ENCODE measurements at places on chromosomes 4 and X. TPM values are rescaled to one million over a fixed set of nuclear protein-coding genes. Genes with fewer than 3 reads are reported as not detected.
A peak's percentile ranks its signal among the peaks of the same experiment; 100 is the strongest.

The MAGEA9B gene
- not detected for total RNA-seq

- no peak overlapping the region for H3K4me3 ChIP-seq
- no peaks in the 10 kb centered on the region for H3K36me3 ChIP-seq
- no peaks in the 10 kb centered on the region for H3K27me3 ChIP-seq
- peak overlapping the region; percentile 34 for H3K27ac ChIP-seq
- peaks cover 13% of the 10 kb centered on the region for H3K4me1 ChIP-seq
- DNase-seq, result peak; percentile 40
These were observed 23.6 kb upstream of the GRSF1 start for GRCh38 chr4:70863099-70863790.

DNA sequence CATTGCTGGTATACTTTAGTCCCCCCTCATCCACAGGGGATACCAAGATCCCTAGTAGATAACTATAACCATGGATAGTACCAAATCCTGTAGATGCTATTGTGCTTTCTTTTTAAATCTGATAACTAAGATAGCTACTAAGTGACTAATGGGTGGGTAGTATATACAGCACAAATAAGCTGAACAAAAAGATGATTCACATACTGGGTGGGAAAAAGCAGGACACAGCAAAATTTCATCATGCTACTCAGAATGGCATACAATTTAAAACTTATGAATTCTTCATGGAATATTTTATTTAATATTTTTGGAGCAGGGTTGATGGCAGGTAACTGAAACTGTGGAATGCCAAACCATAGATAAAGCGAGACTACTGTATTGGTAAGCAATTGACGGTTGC lies 161.6 kb downstream of the IL15 start:
- H3K36me3 ChIP-seq, result no peaks in the 10 kb centered on the region
- no peak overlapping the region for H3K27ac ChIP-seq
- H3K4me1 ChIP-seq, result no peaks in the 10 kb centered on the region
- H3K4me3 ChIP-seq, result no peak overlapping the region
- DNase-seq, result no peak

The PCDH18 gene
- total RNA-seq, result not detected

The SHOX gene
- not detected for total RNA-seq

The CXCR3 gene
- total RNA-seq, result 17.5 TPM

- H3K36me3 ChIP-seq, result no peaks in the 10 kb centered on the region
- H3K4me1 ChIP-seq, result no peaks in the 10 kb centered on the region
- H3K4me3 ChIP-seq, result no peak overlapping the region
- no peak for DNase-seq
- no peaks in the 10 kb centered on the region for H3K27me3 ChIP-seq
These were observed 43.3 kb upstream of the STAG2 start for GRCh38 chrX:123918106-123918721.

- no peak overlapping the region for H3K4me3 ChIP-seq
- DNase-seq, result no peak
- peaks cover 2% of the 10 kb centered on the region for H3K36me3 ChIP-seq
These were observed 398.2 kb upstream of the SPANXN1 start for GRCh38 chrX:144849141-144849540.
